ENCODE measurements at places on chromosomes 16 and 17.

DNA sequence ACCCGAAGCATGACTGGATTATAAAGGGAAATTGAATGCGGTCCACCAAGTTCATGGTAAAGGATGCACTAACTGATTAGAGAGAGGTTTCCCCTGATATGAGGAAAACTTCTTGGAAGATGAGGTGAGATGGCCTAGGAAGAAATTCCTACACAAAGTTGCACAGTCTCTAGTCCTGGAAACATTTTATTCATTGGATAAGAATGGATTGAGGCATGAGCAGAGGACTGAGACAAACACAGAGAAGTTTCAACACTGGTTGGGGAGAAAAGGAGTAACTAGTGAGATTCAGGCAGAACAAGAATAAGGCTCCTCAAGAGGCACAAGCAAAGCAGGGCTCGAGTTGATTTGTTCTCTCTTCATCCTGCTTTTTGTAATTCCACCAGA lies 2.0 kb upstream of the CCL2 start:
- DNase-seq = no peak

DNA sequence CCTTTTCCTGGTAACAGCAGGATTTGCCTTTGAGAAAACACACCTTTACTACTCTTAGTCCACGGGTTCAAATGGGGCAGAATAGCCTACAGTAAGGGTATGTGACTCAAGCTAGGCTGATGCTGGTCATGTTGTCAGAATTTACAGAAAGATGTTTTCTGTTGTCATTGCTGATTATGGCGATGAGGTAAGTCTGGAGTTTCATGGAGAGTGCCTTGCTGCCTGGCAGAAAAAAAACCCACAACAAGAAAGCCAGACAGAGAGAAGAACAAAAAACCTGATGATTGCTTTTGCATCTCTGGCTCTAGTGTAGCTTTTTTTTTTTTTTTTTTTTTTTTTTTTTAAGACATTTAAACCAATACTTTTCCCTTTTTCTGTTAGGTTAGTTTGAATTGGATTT lies 47.9 kb downstream of the SLC6A4 start:
- DNase-seq = no peak

DNA sequence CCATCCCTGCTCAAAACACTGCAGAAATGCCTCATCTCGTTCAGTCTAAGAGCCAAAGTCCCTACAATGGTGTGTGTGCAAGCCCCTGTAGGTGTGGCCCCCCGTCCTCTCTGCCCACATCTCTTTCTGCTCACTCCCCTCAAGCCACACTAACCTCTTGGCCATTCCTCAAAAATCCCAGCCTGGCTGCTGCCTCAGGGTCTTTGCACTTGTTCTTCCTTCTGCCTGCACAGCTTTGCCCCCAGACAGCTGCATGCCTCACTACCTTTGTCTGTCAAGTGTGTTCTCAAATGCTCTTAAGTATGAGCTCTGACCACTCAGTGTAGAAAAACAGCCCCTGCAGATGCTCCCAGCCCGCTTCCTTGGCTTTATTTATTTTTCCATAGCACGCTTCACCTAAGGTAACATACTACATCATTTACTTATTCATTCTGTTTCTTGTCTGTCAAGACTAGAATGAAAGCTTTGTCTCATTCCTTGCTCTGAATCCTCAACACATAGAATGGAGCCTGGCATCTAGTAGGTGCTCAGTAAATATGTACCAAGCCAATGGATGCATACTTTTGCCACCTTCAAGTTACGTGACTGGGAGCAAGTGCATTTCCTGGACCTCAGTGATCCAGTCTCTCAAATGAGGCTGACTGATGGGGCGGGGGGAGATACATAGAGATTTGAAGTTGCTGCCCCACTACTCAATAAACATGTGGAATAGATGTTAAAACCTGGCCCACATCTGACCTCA lies 38.1 kb downstream of the RAI1 start:
- DNase-seq = no peak

DNA sequence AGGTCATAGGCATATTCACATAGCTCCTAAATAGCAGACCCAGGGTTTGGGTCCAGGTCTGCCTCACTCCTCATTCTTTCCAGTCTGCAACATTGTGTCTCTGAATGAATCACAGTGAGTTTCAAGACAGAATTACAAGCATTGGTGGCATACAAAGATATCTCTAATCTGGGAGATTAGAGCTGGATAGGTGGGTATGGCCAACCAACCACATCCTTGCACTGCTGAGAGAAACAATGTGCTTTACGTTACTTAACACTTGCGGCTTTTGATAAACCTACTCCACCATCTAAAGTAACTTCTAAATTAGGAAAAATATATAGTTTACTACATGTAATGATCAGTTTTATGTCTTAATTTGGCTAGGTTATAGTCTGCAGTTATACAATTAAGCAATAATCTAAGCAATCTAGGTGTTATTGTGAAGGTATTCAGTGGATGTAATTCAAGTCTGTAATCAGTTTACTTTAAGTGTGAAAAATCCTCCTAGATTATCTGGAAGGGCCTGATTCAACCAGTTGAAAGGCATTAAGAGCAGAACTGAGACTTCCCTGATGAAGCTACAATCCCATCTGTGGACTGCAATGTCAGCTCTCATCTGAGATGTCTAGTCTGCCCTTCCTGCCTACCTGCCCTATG lies 26.7 kb downstream of the CDH11 start:
- no peak for DNase-seq

DNA sequence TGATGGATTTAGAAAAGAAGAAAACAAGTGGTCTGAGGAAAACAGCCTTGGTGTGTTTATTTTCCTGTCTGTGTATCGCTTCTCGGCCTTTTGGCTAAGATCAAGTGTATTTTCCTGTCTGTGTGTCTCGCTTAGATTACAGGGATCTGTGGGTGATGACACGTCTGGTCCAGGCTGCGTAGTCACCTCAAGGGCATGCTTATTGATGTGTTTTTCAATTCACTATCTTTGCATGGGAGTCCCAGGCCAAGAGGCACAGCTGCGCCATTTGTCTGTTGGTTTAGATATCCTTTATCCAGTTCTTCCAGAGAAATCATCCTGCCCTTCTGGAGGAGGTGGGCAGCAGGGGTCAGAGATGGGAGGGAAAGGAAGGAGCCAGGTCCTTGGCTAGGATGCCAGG lies 47.1 kb upstream of the STH start:
- DNase-seq = no peak

DNA sequence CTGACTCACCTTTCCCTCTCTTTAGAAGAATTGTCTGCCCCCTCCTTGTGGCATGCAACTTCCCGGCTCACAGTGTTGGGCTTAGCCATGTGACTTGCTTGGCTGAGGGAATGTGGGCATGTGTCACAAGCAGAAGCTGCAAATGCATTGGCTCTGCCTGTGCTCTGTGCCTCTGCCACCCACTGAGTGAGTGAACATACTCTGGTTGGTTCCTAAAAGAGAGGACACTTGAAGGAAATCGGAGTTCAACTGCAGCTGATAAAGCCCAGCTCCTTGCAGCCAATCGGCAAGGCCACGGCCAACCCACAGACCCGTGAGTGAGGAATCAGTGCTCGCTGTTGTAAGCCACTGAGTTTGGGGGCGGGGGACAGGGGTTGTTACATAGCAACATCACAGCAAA lies 10.9 kb upstream of the GINS2 start:
- no peak for DNase-seq

DNA sequence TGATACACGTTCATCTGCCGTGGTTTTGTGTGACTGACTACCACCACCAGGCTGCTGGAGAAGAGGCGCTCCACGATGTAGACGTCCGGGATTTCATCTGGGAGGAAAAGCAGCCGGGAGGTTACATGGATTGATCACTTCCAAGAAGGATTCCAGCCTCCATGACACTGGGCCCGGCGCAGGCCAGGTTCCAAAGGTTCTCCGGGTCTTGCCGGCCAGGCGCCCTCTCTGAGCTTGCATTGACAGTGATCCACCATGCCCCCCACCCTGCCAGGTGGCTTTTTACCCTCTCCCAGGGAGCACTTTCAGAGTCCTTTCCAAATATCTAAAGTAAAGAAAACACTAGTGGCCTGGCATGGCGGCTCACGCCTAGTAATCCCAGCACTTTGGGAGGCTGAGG lies 6.5 kb downstream of the WIPI1 start:
- no peak for DNase-seq

DNA sequence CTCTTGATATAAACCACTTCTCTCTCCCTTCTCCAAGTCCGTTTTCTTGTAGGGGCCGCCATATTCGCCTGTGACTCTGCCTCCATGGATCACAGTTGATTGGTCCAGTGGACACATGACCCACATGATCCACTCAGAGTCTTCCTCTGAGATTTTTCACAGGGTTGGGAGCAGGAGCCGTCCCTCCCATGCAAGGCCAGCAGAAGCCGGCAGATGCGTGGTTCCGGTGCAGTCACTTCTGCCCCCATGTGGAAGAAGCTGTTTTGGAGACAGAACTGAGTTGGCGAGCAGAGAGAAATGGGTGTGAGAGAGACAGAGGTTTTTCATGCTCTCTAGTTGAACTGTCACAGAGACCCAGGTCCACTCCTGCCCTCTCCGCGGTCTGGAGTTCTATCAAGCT lies 83.3 kb downstream of the C16orf95 start:
- no peak for DNase-seq

DNA sequence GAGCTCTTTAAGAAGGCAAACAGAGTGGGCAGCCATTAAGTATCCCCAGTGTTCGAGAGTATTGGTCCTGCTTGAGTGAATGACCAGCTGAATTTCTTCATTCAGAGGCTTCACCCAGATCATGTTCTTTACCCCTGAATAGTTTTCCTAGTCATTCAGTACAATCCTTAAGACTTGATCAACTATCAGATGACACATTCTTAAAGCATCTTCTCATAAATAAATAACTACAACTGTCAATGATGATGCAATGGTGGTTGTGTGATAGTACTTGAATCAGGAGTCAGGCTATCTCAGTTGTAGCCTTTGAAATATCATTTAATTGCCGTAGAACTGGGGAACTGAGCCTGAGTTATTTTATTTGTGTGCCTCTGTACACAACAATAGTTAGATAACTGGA lies 416.8 kb upstream of the CCL2 start:
- no peak for DNase-seq

DNA sequence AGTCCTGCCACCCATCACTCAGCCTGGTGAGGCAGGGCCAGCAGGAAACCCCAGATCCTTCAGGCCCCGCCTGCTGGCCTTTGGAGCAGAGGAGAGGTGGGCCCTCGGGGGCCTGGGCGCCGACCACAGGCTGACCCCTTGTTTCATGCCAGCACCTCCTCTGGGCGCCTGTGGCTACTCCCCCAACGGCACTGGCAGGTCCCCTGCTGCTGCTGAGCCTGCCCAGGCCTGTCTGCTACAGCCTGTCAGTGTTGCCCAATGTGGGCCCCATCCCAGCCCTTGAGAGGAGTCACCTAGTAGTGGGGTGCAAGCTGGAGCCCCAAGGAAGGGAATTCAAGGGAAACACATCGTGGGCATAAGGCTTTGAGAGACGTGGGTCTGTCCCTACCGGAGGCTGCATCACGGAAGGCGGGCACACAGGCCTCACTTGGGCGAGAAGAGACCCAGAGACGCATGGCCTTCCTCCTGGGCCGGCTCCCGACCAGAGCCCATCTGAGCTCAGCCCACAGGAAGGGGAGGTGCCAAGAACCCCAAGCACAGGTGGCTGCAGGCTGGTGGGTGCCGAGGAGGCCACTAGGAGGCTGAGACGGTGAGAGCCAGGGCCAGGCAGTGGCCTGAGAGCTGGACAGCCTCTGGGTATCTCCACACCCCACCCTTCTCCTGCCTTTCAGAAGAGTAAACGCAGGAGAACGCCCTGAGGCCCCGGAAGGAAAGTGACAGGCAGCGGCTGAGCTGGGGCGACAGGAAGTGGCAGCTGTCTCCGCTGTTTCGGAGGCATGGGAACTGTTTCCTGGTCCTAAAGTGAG lies 8.0 kb upstream of the FASN start:
- no peak for DNase-seq

DNA sequence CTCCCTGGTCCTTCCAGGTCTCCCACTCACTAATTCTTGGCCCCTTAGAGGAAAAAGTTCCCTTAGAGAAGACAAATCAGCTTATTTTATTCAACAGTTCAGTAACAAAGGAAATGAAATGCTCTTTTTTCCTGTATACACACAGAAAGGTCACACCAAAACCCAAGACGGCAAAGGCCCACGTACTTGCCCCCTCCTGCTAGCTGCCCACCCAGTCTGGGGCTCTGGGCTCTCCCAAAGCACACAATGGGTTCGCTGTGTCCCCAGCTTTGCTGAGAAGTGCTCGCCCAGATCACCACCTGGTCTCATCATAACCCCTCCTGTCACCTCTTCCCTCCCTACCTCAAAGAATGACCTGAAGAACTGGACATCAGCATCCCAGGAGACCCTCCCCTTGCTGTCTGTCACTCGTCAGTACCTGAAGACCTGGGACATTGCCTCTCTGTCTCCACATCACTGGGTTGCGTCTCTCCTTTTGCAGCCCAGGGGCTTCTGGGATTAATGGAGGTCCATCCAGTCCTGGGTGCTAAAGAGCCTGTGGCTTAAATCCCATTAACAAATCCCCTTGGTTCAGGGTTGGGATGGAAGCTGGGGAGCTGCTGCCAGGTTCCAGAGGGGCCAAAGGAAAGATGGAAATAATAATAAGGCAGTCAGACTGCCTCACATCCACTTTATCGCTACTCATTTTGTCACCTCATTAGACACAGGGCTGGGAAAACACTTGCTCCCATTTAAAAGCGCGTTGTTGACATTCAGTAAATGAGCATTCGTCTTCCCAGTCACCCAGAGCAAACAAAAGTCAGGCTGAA lies 3.3 kb downstream of the SLC6A4 start:
- DNase-seq = no peak

DNA sequence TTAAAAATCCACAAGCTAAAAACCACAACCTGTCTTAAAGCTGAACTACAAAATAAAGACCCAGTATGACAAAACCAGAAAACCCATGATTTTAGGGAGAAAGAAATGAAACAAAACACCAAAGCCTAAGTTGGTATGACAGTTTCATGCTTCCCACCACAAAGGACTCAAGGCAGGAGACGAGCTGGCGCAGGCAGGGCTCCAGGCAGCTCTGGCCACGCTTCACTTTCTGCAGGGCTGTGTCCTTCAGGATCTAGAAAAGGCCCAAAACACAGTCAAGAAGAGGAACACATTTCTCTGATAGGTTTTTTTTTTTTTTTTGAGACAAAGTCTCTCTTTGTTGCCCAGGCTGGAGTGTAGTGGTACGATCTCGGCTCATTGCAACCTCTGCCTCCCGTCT lies 75.3 kb downstream of the WDR59 start:
- DNase-seq = no peak

DNA sequence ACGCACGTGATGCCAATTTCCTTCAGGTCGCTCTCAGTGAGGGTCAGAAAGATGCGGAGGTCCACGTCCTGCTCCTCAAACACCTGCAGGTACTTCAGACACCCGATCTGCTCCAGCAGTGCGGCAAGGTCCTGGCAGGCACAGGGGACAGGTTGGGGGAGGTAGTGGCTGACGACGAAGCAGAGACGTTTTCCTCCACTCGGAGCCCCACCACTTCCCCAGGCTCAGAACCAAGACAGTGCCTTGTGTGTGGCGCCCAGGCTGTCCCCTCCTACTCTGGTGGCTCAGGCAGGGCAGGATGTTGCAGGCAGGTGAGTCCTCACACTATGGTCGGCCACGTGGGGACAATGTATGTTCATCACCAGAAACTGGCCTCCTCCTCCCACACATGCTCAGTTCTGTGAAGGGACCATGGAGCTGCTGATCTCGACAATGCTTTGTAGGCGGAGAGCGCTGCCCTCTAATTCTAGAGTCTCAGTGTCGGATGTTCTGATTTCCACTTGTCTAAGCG lies 5.7 kb downstream of the NUDT16L1 start:
- DNase-seq = no peak
